Right lung (tissue), 10 donors: ENCODE measurements at places on chromosomes 12 and 14.

DNA sequence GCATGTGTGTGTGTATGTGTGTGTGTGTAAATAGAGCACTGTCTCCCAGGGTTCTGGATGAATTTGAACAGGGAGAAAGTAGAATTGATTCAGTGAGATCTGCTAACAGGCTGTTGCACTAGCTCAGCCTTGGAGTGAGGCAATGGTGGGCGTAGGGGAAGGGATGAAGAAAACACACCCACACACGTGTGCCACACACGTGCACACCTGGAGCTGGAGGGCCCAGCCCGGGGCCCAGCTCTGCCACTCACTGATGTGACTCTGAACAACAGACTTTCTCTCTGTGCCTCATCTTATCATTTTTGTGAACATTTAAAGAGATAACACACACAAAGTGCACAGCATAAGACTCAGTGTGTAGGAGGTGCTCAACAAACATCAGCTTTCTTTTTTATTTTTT, 4.2 kb downstream of the ACACB start:
- no peak for DNase-seq

GRCh38 chr12:24379861-24380521, 430.5 kb upstream of the SOX5 start:
- DNase-seq = no peak

GRCh38 chr14:60188696-60189095, 23.5 kb upstream of the DHRS7 start:
- no peak for DNase-seq

DNA sequence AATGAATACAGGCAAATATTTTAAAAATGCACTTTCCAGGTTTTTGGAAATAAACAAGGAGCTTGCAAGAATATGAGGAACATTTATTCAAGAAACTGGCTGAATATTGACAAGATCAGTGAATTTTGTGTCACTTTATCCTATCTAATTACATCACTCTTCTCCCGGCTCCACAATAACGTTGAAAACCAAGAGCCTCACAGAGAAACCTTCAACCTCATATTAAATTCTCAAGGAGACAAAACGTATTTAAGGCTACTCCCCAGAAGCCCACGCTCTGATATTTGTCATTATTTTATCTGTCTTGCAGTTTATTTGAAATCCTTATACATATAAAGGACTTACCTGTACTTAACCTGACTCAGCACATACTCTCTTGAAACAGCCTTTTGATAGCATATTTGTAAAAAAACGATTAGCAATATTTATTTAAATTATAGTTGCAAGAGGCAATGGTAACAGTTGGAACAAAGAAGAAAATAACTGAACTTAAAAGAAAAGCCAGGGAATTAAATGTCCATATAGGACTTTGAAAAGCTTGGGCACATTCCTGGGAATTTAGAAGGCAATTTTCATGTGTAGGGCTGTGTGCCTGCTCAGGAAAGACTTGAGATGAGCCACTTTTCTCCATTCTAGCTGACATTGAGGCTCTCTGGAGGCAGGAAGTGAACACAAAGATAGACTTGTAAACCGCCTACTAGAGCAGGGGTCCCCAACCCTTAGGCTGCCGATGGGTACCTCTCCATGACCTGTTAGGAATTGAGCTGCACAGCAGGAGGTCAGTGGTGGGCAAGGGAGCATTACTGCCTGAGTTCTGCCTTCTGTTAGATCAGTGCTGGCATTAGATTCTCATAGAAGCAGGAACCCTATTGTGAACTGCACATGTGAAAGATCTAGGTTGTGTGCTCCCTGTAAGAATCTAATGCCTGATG, 636.4 kb downstream of the SLC16A7 start:
- no peak for DNase-seq
